Activated T-cell treated with anti-CD3 and anti-CD28 coated beads for 48 hours (primary cell): ENCODE measurements at places on chromosomes 16 and 17.

- peak; percentile 27 for DNase-seq
These were observed 100.7 kb downstream of the CYLD start for GRCh38 chr16:50842589-50842988.

- no peak for DNase-seq
These were observed 306.1 kb upstream of the KIF2B start for GRCh38 chr17:53516636-53517035.

DNA sequence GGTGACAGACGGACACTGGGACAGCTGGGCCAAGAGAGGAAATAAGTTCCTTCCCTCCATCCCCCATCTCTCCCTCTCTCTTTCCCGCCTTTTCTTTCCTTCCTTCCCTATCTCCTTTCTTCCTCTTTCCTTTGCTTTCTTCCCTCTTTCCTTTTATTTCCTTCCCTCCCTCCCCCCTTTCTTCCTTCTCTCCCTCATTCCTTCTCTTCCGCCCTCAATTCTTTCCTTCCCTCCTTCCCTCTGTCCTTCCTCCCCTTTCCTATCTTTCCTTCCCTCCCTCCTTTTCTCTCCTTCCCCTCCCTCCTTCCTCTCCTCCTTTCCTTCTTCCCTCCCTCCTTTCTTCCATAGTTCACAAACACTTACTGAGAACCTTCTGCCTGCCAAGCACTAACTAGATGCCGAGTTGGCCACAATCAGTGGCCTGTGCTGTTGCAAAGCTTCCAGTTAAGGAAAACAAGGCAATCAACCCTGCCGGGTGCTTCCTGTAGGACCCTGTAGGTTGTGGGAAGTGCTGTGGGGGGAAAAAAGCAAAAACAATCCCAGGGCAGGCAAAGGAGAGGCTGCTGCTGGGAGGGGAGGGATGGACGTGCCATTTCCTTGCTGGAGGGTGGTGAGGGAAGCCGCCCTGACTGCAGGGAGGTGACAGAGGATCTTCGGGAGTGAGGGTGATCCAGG, 31.7 kb downstream of the ABCC6 start:
- DNase-seq, result no peak

GRCh38 chr17:74403512-74404137, 28.3 kb upstream of the GPRC5C start:
- no peak for DNase-seq

DNA sequence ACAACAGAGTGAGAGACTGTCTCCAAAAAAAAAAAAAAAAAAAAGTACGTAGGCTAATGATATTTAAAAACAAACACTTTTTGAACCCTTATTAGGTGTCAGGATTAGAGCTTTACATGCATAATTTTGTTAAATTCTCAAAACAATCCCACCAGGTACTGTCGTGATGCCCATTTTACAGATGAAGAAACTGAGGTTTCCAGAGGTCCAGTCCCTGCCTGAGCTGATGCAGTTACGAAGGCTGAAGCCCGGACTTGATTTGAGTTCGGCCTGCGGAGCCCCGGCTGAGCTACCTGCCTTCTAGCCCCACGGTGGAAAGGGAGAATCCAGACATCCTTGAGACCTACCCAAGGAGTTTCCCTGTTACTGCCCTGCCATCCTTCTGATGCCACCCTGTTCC, 137.5 kb upstream of the EEF2KMT start:
- no peak for DNase-seq
